A549 treated with Hydrocortisone at 1 μM for 4 hours (cell line): ENCODE measurements at places on chromosomes 3 and 15. TPM values are rescaled to one million over a fixed set of nuclear protein-coding genes. Genes with fewer than 3 reads are reported as not detected.

Gene CHRFAM7A
- 5.2 to 7.9 TPM (median 7.1 TPM) in 5 replicates for total RNA-seq

Gene TAGLN3
- not detected in 5 replicates for total RNA-seq

Gene MED12L
- total RNA-seq: 0.31 to 0.45 TPM (median 0.37 TPM) in 5 replicates

Gene SLC28A1
- total RNA-seq: 0.03 to 0.06 TPM in 2 of 5 replicates, not detected in the others

Gene RETNLB
- total RNA-seq: not detected in 5 replicates
